ENCODE measurements at places on chromosomes 7 and 10. TPM values are rescaled to one million over a fixed set of nuclear protein-coding genes. Genes with fewer than 3 reads are reported as not detected.

- H3K36me3 ChIP-seq, result no peaks in the 10 kb centered on the region
- no peak overlapping the region for H3K4me3 ChIP-seq
- H3K27ac ChIP-seq, result no peak overlapping the region
- DNase-seq, result no peak
- H3K4me1 ChIP-seq, result no peaks in the 10 kb centered on the region
Measured at GRCh38 chr10:103839872-103840739, 15.3 kb downstream of the SH3PXD2A start.

DNA sequence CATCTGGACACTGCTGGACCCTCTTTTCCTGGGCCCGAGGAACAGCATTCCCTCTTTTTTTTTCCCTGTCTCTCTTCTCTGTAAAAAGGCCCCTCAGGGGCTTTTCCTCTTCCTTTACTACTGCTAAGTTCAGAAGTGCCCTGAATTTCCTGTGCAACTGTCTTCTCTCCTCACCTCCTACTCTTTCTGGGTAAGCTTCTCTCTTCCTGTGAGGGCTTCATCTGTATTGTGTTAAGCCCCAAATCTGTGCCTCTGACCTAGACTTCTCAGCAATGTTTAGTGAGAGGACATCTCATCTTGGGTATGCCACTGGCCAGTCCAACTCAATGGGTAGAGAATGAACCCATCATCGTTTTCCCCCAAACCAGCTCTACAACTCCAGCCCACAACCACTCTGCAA is 174.2 kb downstream of the PTEN start:
- DNase-seq, result no peak
- peaks cover 3% of the 10 kb centered on the region for H3K4me1 ChIP-seq
- no peak overlapping the region for H3K27ac ChIP-seq

DNA sequence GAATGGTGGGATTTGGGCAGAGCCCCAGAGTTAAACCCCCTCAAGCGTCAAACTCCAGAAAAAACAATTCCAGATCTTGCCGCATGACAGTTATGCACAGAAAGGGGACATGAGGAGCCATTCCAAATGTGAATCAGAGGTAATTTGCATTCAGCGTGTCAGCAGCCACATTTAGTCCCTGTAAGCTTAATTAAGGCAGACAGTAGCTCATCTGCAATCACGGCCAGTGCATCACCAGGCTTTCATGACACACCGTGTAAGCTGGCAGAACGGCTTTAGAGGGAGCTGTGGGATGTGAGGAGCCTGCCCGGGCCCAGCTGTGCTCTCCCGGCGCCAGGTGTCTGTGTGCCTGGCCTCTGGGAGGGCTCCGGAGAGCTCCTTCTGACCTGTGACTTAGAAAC is 18.7 kb upstream of the PRKAG2 start:
- no peaks in the 10 kb centered on the region for H3K36me3 ChIP-seq
- no peak overlapping the region for H3K4me3 ChIP-seq
- no peaks in the 10 kb centered on the region for H3K27me3 ChIP-seq
- DNase-seq, result no peak
- H3K4me1 ChIP-seq, result no peaks in the 10 kb centered on the region

GRCh38 chr7:18087687-18088078 is 60.0 kb upstream of the PRPS1L1 start:
- no peak overlapping the region for H3K27ac ChIP-seq
- no peak overlapping the region for H3K4me3 ChIP-seq
- H3K27me3 ChIP-seq, result peaks cover 2% of the 10 kb centered on the region
- DNase-seq, result no peak

Gene MRC1
- 0.53 TPM for total RNA-seq

Gene PDE6C
- not detected for total RNA-seq

Gene C10orf105
- total RNA-seq, result 0.16 TPM

Gene CD36
- total RNA-seq, result 0.44 TPM

Measured in T-cell (primary cell).